Dermis blood vessel endothelial cell (primary cell): ENCODE measurements at places on chromosomes 7 and 10. TPM values are rescaled to one million over a fixed set of nuclear protein-coding genes. Genes with fewer than 3 reads are reported as not detected.

GRCh38 chr10:5805711-5806110 lies 7.5 kb downstream of the GDI2 start:
- no peak for DNase-seq

Gene ICA1
- total RNA-seq = 41.1 and 55.8 TPM in 2 replicates

- no peak for DNase-seq
Observed at GRCh38 chr7:57424515-57425238, 25.3 kb upstream of the ZNF716 start.

DNA sequence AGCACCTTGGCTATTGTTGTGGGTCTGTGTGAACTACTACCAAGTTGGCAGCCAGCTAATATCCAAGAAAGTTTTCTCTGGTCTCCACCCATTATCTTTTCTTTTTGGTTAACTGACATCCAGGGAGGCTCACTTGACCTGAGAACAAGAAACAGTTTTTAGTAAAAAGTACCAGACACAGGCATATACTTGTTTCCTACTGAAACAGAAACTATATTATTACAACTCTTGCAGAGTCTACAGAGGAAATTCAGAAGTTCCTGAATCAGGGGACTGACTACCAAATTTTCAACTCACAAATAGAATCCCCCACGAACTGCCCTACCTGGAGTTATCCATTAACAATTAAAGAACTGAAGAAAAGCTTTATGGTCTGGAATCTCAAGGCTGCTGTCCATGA lies 168.9 kb downstream of the KCND2 start:
- DNase-seq = no peak

DNA sequence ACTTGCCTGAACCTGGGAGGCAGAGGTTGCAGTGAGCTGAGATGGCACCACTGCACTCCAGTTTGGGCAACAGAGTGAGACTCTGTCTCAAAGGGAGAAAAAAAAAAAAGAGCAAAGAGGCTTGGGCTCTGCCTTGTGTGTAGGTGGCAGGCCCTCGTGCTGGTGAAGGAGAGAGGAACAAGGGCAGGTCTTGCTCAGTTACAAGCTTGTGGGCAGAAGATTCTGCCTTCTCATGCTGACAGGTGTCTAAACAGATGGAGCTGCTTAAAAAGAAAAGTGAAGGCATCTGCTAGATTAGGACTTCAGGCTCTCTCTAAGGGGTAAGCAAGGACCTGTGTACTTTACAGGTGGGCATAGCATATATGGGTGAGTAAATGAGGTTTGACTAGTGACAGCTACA lies 65.5 kb upstream of the TRIM8 start:
- DNase-seq = no peak

GRCh38 chr10:32995751-32996150 lies 37.7 kb upstream of the ITGB1 start:
- peak; percentile 60 for DNase-seq

DNA sequence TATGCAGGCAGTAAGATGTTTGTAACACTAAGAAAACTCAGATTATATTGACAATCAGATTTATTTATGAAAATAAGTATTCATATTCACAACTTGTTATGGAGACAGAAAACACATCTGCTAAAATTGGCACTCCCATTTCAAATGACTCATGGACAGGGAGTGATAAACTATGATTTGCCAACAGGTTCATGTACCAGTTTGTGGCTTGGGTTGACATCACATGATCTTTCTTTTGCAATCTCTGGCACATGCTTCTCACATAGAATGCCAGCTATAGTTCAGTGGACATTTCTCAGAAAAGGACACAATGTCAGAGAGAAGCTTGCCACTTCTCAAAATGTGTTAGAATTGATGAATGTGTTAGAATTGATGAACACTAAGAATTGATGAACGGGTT lies 663.2 kb upstream of the ANKRD30A start:
- no peak for DNase-seq

Gene ELN
- total RNA-seq = 4.4 and 5.4 TPM in 2 replicates

DNA sequence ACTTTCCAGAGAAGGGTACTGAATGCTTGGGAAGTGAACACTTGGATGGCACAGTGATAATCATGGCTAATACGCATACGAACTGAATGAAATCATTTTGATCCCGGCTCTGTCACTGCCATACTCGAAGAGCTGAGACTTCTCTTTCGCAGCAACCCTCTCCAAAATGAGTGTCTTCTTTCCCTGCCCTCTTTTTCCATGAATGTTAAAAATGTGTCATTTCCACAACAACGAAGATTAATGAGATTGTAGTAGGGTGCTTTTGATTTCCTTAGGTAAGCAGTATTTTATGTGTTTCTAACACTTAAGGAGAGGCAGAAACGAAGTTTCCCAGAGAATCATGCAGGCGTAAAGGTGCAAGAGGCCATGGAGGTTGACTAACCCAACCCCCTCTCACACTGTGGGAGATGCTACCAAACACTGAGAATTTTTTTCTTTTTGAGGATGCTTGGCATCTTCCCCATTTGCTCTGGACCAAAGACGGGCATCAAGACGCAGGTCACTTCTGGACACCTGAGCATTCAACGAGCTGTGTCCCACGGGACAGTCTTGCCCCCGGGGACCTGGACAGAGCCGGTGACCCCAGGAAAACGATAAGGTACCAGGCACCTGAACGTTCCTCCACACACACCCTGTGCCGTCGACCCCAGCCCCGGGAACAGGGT lies 823 bp downstream of the COPG2 start:
- DNase-seq = peak; percentile 18

Gene BTBD16
- not detected in 2 replicates for total RNA-seq

Gene RBP4
- total RNA-seq = not detected in 2 replicates

Gene CUBN
- total RNA-seq = 6.1 and 27.5 TPM in 2 replicates

GRCh38 chr10:46234026-46234425 lies 52.8 kb upstream of the ANTXRL start:
- DNase-seq = no peak

Gene FXYD4
- total RNA-seq = not detected in 2 replicates

- peak; percentile 68 for DNase-seq
Observed at GRCh38 chr7:97145068-97145467, 27.6 kb downstream of the SDHAF3 start.

Gene ZNF117
- total RNA-seq = 4.8 TPM in 2 replicates

DNA sequence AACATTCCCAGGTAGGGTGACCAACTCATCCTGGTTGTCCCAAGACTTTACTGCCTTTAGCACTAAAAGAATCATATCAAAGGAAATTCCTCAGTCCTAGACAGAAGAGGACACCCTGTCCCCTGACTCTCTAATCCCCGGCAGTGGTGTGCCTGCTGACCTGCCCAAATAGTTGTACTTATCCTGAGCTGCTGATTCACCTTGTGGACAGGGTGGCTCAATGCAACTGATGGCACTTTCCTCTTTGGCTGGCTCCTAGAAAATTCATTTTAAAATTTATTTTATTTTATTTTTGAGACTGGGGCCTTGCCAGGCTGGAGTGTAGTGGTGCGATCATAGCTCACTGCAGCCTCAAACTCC lies 111.7 kb downstream of the JCAD start:
- peak; percentile 15 for DNase-seq

GRCh38 chr7:80027611-80028173 lies 106.9 kb upstream of the GNAI1 start:
- DNase-seq = no peak

DNA sequence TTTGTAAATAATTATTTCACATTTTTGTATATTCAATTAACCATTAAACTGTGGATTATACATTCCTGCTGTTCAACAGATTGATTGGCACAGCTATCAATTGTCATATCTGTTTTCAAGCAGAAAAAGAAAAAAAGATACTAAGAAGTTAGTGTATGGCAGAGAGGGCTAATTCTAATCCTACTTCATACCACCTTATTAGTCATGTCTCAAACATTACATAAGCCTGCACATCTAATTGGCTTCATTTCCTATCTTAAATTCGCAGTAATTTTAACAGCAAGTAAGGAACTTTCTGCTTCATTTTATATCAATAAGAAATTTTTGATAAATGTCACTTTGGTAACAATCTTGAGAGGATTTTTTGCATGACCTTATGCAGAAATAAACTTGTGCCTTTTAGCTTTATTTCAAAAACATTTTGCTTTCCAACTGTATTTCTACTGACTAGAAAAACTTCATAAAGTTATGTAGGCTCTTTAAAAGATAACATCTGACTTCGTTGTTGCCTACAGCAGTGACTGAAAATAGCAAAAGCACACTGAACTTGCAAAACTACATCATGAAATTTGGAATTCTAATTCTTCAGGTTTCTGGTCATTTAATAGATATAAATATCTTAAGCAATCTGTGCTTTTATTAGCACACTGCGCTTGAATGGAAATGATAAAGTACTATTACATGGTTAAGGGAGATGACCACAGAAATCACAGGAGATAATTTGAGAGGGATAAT lies 111.5 kb downstream of the SEMA3C start:
- DNase-seq = no peak

Gene ANXA8
- total RNA-seq = not detected in 2 replicates

Gene HOXA5
- 5.6 and 6.1 TPM in 2 replicates for total RNA-seq

Gene CALML5
- total RNA-seq = not detected in 2 replicates

Gene CRYGN
- not detected in 2 replicates for total RNA-seq
